ENCODE measurements at places on chromosomes 12 and 14.

DNA sequence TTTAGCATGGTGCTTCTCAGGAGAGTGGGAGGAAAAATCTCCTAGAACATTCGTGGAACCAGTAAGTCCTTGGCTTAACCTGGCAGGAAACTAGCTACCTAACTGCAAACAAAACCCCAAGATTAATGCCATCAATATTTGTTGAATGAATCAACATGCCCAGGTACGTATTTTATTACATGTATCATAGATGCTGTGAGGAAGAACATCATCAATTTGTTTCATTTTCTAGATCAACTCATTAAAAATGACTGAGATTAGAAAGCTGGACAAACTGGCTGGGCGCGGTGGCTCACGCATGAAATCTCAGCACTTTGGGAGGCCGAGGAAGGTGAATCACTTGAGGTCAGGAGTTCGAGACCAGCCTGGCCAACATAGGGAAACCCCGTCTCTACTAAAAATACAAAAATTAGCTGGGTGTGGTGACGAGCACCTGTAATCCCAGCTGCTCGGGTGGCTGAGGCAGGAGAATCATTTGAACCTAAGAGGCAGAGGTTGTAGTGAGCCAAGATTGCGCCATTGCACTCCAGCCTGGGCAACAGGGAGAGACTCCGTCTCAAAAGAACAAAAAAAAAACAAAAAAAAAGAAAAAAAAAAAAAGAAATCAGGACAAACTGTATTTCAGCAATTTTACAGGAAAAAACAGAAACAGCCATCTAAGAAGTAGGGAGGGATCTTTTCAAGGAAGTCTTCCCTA is 88.7 kb downstream of the NTN4 start:
- no peak for DNase-seq
- H3K36me3 ChIP-seq = no peaks in the 10 kb centered on the region
- peaks cover 22% of the 10 kb centered on the region for H3K4me1 ChIP-seq
- no peak overlapping the region for H3K27ac ChIP-seq
- H3K4me3 ChIP-seq = no peak overlapping the region

- DNase-seq = no peak
- no peak overlapping the region for H3K27ac ChIP-seq
- H3K36me3 ChIP-seq = no peaks in the 10 kb centered on the region
- H3K4me1 ChIP-seq = no peaks in the 10 kb centered on the region
- H3K27me3 ChIP-seq = no peaks in the 10 kb centered on the region
- H3K4me3 ChIP-seq = no peak overlapping the region
Measured at GRCh38 chr12:92529944-92530343, 172.8 kb upstream of the PLEKHG7 start.

GRCh38 chr12:108337235-108338223 is 1.6 kb downstream of the CMKLR1 start:
- H3K4me1 ChIP-seq = peaks cover 30% of the 10 kb centered on the region
- no peak overlapping the region for H3K27ac ChIP-seq
- peak; percentile 63 for DNase-seq
- no peak overlapping the region for H3K4me3 ChIP-seq

- no peaks in the 10 kb centered on the region for H3K4me1 ChIP-seq
- no peak overlapping the region for H3K27ac ChIP-seq
- no peaks in the 10 kb centered on the region for H3K36me3 ChIP-seq
- no peaks in the 10 kb centered on the region for H3K27me3 ChIP-seq
- no peak for DNase-seq
- H3K4me3 ChIP-seq = no peak overlapping the region
Measured at GRCh38 chr12:110677206-110677911, 11.6 kb downstream of the HVCN1 start.

- no peak overlapping the region for H3K4me3 ChIP-seq
- no peak for DNase-seq
- no peaks in the 10 kb centered on the region for H3K27me3 ChIP-seq
- no peaks in the 10 kb centered on the region for H3K4me1 ChIP-seq
- H3K27ac ChIP-seq = no peak overlapping the region
- H3K36me3 ChIP-seq = no peaks in the 10 kb centered on the region
Measured at GRCh38 chr14:48710133-48710532, 876.0 kb downstream of the RPS29 start.
